AML-193 (cell line): ENCODE measurements at places on chromosomes 4 and X.
A peak's percentile ranks its signal among the peaks of the same experiment; 100 is the strongest.

GRCh38 chrX:69130439-69130838 lies 34.8 kb downstream of the PJA1 start:
- DNase-seq: no peak

- DNase-seq: no peak
Measured at GRCh38 chrX:28491322-28491721, 95.9 kb upstream of the IL1RAPL1 start.

GRCh38 chr4:101222156-101222845 lies 125.0 kb downstream of the PPP3CA start:
- DNase-seq: no peak

DNA sequence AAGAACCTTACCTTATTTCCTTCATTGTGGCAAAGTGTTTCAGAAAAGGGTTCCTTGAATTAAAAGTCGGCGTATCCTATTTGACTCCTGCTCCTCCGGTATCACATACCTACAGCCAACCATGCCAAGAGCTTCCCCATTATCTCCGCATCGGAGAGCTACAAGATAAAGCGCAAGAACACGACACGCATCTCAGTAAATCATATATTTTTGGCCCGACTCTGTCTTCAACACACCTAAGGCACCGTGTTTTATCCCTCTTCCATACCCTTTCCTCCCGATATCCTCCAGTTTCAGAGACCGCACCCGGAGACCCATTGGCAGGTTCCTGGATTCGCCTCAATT lies 497 bp upstream of the THAP9 start:
- peak; percentile 36 for DNase-seq

GRCh38 chrX:153688506-153688905 lies 780 bp downstream of the SLC6A8 start:
- DNase-seq: no peak

GRCh38 chrX:94751611-94752010 lies 1077.6 kb downstream of the FAM133A start:
- no peak for DNase-seq

GRCh38 chr4:39657465-39657864 lies 18.8 kb upstream of the SMIM14 start:
- DNase-seq: no peak

DNA sequence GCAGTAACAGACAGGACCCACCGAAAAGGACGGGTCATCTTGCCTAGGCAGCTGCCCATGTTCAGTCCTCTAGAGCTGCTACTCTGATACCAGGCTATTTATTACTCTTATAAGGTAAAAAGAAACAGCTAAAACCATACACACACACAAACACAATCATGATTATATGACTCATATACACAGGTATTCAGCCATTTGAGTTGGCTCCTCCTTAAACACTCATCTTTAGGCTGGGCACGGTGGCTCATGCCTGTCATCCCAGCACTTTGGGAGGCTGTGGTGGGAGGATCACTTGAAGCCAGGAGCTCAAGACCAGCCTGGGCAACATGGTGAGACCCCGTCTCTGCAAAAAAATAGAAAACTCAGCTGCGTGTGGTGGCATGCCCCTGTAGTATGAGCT lies 76.6 kb downstream of the F11 start:
- no peak for DNase-seq

- no peak for DNase-seq
Measured at GRCh38 chr4:121070696-121071639, 1.4 kb downstream of the NDNF start.

GRCh38 chrX:118345045-118345463 lies 852 bp upstream of the WDR44 start:
- DNase-seq: no peak
